ENCODE measurements at places on chromosomes 3 and 15.

- DNase-seq = peak; percentile 75
These were observed 21.2 kb upstream of the CRBN start for GRCh38 chr3:3200632-3201212.

DNA sequence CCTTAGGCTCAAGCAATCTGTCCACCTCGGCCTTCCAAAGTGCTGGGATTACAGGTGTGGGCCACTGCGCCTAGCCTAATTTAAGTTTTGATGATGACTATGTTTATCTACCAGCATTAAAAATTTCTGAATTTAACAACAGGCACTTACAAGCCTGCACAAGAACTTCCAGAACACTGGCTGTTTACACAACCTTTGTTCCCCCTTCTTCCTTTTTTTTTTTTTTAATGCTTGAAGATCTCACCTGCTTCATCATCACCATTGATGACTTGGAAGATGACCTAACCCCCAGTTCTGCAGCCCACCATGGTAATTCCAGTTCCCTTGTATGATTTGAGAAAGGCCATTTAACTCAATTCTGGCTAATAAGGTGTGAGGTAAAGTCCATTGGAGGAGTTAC lies 70.4 kb downstream of the GJD2 start:
- no peak for DNase-seq

- DNase-seq = peak; percentile 4
These were observed 201.6 kb upstream of the TMC3 start for GRCh38 chr15:81575436-81576123.

- DNase-seq = no peak
These were observed 665.3 kb downstream of the FHIT start for GRCh38 chr3:60585918-60586317.

DNA sequence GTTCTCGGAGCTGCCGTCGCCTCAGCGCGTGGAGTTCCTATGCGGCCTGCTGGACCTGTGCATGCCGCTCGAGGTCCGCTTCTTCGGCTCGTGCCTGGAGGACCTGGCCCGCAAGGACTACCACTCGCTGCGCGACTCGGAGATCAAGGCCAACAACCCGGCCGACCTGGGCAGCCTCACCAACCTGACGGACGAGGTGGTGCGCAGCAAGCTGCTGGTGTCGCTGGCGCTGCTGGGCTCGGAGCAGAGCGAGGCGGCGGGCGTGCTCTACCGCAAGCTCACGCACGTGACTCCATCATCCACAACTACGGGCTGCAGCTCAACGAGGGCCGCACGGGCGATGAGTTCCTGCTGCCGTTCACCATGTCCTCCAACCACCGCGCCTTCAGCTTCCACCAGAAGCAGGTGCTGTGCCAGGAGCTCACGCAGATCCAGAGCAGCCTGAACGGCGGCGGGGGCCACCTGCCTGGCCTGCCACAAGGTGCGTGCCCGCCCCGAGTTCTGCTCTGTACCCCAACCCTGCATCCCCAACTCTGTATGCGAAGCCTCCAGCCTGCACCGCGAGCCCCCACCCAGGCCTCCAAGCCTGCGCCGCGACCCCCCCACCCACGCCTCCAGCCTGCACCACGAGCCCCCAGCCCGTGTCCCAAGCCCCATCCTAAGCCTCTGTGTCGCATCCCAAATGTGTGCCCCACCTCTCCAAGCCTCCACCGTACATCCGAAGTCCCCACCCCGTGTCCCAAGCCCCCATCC lies 178.2 kb downstream of the OR4M2 start:
- no peak for DNase-seq

GRCh38 chr15:79408041-79408440 lies 24.1 kb upstream of the MINAR1 start:
- no peak for DNase-seq

GRCh38 chr3:52434491-52435115 lies 10.3 kb downstream of the SEMA3G start:
- no peak for DNase-seq
